Epithelial cell of esophagus (primary cell): ENCODE measurements at places on chromosomes 3 and 15.

GRCh38 chr3:195086341-195086740 is 184.6 kb downstream of the XXYLT1 start:
- no peak for DNase-seq

GRCh38 chr15:88018869-88019641 is 237.5 kb downstream of the NTRK3 start:
- no peak for DNase-seq

DNA sequence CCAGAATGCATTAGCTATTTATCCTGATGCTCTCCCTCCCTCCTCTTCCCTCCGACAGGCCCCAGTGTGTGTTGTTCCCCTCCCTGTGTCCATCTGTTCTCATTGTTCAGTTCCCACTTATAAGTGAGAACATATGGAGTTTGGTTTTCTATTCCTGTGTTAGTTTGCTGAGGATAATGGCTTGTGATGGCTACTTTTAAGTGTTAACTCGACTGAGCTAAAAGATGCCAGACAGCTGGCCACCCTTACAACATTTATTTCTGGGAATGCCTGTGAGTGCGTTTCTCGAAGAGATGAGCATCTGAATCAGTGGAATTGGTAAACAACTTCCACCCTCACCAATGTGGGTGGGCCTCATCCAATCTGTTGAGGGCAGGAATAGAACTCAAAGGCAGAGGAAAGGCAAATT is 24.7 kb upstream of the TM2D3 start:
- DNase-seq = no peak

DNA sequence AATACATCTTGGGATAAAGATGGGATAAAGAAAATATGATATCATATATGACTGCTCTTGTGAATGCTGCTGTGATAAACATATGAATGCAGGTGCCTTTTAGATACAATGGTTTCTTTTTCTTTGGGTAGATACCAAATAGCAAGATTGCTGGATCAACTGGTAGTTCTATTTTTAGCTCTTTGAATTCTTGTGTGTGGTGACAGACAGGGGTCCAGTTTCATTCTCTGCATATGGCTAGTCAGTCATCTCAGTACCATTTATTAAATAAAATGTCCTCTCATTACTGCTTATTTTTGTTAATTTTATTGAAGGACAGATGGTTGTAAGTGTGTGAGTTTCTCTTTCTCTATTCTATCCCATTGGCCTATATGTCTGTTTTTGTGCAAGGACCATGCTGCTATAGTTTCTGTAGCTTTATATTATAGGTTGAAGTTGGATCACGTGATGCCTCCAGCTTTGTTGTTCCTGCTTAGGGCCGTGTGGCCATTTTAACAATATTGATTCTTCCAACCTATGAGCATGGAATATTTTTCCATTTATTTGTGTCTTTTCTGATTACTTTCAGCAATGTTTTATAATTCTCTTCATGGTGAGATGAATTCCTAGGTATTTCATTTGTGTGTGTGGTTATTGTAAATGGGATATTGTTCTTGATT is 1089.8 kb upstream of the CADM2 start:
- no peak for DNase-seq

DNA sequence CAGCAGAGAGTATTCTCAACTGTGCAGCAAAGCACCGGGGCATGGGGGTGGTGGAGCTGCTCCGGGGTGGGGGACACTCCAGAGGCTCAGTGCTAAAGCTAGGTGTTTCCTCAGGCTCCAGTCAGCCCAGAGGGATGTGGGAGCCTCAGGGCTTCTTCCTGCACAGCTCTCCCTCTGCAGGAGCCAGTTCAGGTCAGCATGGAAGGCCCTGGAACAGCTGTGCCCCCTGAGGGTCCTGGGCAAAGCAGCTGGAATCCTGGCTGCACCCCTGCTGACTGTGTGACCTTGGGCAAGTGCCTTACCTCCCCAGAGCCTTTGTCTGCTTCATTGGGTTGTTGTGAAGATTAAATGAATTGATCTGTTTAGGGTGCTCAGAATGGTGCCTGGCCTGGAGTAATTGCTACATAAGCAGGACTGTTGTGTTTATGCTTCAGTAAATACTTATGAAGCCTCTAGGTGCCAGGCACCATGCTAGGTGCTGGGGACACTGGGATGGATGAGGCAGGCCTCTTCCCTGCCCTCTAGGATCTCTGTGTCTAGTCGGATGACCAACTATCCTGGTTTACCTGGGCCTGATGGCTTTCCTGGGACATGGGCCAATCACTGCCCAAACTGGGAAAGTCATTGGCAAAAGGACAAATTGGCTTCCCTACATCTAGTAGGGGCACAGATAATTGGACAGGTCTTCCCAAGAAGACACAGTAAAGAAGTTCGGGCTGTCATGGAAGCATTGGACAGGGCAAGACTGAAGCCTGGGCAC is 64.2 kb upstream of the LCTL start:
- DNase-seq = no peak

DNA sequence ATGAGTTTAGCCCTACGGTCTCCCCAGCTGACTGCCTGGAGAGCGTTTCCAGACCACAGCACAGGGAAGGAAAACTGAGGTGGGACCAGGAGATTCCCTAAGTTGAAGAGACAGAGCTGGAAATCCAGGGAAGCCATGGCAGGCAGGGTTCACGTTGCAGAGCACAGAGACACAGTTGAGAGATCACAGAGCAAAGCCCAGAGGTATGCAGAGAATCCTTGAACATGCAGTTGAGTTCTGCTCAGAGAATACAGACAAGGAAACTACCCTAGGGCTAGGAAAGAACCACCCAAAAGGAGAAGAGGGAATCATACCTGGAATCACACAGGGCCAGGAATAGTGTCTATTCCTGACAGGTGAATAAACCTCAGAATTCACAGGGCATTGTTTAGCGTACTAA is 14.3 kb downstream of the SLC28A1 start:
- DNase-seq = no peak

GRCh38 chr3:32436816-32437189 is 45.1 kb downstream of the CMTM7 start:
- DNase-seq = no peak

DNA sequence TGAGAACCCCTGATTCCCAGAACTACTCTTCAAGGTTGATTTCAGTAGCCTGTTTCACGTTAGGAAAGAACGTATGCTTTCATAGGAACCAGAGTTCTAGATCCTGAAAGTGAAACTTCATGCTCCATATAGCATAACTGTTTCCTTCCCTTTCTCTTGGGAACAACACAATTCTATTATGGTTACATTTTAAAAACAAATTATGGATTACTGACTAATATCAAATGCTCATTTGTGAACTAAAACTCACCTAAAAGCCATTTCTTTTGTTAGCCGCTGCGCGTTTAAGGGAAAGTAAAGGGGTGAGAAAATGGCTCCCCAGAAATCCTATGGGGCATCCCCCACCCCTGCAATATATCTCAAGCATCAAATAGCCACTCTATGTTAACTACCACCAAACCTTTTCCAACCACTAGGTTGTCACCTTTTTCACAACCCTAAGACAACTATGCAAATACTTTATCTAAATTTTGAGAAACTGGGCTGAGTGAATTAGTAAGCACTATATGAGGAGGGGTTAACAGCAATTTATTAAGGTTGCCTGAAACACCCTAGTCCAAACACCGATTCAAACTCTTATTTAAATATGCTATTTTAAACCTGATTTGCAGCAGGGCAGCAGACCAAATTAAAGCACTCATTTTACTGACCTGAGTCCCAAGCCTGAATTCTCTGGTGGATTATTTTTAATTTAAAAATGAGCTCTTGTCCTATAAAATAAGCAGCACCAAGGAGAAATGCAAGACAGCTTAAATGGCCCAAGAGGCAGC is 2.4 kb downstream of the SIAH2 start:
- no peak for DNase-seq

- DNase-seq = peak; percentile 90
These were observed 97.7 kb upstream of the P2RY1 start for GRCh38 chr3:152737021-152737908.

- DNase-seq = peak; percentile 14
These were observed 691.5 kb upstream of the ARPP21 start for GRCh38 chr3:34947834-34948233.

GRCh38 chr3:169242708-169243513 is 420.6 kb downstream of the MECOM start:
- no peak for DNase-seq

GRCh38 chr3:58059349-58060321 is 51.4 kb downstream of the FLNB start:
- no peak for DNase-seq

DNA sequence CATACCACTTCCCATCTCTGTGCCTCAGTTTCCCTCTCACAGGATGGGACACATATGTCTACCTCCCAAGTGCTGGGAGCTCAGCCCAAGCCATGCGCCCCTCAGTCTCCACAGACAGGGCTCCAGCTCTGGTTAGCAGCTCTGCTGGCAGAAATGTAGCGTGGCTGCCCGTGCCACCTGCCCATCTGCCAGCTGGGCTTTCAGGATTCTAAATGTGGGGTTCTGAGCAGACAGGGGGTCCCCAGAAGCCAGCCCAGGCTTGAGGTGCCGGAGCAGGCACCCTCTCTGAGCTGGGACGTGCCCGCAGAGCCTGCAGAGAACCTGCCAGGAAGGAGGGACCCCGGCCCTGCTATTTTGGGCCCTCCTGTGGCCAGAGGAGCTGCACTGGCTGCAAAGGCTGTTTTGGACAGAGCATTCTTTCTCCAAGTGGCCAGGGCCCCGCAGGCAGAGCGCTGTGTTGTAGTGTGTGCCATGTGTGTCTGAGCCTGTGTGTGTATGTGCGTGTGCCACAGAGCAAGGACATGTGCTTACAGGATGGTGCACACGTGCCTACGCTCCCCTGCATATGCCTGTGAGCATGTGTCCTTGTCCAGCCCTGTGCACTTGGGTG is 31.7 kb downstream of the PSTPIP1 start:
- DNase-seq = no peak

- DNase-seq = no peak
These were observed 3.3 kb downstream of the TMEM40 start for GRCh38 chr3:12755754-12756153.

DNA sequence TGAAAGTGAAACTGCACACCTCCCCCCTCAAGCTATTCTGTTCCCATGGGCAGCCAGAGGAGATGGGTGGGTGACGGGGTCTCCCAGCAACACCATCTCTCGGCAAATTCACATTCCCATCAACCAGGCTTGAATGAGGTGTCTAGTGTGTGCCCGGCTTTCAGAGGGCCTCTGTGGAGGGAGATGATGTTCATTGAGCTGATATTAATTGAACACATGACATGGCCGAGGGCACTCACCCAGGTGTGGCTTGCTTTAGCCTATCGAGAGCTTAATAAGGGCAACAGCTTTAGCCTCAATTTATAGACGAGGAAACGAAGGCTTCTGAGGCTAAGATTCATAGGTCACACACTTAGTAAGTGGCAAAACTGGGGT is 288.0 kb downstream of the UACA start:
- DNase-seq = no peak

DNA sequence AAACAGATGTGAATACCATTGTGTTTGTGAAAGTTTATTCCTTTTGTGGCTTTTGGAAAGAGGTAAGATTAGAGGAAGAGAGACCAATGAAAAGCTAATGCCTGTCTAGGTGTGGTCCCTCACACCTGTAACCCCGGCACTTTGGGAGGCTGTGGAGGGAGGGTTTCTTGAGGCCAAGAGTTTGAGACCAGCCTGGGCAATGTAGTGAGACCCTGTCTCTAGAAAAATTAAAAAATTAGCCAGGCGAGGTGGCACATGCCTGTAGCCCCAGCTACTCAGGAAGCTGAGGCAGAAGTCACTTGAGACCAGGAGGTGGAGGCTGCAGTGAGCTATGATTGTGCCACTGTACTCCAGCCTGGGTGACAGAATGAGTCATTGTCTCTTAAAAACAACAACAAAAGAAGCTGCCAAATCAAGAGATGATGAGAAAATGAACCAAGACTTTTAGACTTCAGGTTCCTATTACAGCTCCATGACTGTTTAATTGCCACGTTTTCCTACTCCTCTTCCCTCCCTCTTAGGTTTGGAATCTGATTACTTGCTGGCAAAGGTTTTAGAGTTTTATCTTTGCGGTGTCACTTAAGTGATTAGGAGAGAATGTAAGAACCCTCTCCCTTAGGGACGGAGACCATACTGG is 68.7 kb downstream of the CGNL1 start:
- DNase-seq = peak; percentile 20

DNA sequence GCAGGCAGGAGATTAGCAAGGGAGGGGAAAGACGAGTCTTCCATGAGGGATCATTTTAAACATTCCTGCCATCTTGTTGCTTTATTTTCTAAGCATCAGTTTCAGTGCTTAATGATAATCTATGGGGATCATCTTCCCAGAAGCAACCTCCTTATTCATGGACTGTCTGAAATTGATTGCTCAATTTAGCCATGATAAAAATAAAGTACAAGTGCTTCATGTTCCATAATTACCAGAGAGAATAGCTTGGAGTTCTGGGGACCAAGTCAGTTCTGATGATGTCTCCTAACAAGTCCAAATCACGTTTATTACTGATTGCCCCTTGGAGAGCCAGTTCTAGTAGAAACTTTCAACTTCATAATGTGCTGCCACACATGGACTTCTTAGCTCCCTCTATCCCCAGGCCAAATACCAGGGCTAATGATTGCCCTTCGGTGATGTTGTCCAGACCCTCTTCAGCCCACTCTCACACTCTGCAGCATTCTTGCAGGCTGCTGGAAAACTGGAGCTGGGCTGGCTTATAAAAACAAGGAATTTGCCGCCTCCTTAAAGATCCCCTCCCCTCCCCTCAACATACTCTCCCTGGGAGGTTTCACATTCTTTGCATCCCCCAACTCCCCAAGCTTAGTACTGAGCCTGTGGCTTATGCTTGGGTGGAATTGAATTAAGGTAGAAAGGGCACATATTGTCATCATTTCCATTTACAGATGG is 222.1 kb upstream of the ADAMTS9 start:
- no peak for DNase-seq

DNA sequence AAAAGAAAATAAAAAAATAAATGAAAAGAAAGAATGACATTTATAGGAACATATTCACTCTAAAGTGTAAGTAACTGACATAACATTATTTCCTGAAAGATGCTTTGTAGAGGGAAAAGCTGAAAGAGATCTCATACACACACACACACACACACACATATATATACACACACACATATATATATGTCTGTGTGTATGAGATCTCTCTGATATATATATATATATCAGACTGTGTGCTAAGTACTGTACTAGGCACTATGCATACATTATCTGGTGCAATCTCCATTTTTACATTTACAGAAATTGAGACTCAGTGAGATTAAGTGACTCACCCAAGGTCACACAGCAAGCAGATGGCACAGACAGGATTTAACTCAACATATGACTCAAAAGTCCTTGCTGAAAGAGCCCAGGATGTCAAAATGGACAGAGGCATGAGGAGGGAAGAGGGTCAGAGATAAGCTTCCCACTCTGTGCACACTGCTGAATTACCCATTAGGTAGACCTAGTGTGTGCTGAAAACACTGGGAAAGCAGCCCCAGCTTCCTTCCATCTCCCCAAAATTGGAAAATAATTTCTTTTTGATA is 15.0 kb downstream of the BHLHE40 start:
- DNase-seq = peak; percentile 86

GRCh38 chr3:99934975-99935797 is 117.5 kb downstream of the CMSS1 start:
- no peak for DNase-seq
